Glutamatergic neuron (in vitro differentiated cells): ENCODE measurements at places on chromosomes 6 and 20. TPM values are rescaled to one million over a fixed set of nuclear protein-coding genes. Genes with fewer than 3 reads are reported as not detected.

Gene LTB
- total RNA-seq = not detected

DNA sequence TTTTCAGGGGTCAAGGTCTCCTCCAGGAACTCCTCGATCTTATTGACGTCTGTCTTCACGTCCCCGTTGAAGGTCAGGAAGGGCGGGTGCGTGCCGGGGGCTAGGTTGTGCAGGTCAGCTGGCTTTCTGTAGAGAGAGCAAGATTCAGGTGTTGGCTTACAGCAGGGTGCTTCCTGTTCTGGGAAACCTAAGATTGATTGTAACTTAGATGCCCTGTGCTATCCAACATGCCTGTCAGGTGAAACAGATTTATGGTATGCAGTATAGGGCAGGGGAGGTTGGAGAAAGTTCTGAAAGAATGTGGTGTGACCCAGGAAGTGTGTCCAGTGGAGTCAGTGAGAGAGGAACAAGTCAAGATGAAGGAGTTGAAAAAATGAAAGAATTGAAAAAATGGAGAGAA lies 66.4 kb downstream of the CLIC5 start:
- H3K27ac ChIP-seq = no peak overlapping the region
- H3K4me1 ChIP-seq = no peaks in the 10 kb centered on the region
- no peak for DNase-seq
- H3K27me3 ChIP-seq = no peaks in the 10 kb centered on the region
- H3K36me3 ChIP-seq = no peaks in the 10 kb centered on the region

Gene MUC21
- total RNA-seq = not detected

Gene TRIM26
- total RNA-seq = 58.5 TPM

DNA sequence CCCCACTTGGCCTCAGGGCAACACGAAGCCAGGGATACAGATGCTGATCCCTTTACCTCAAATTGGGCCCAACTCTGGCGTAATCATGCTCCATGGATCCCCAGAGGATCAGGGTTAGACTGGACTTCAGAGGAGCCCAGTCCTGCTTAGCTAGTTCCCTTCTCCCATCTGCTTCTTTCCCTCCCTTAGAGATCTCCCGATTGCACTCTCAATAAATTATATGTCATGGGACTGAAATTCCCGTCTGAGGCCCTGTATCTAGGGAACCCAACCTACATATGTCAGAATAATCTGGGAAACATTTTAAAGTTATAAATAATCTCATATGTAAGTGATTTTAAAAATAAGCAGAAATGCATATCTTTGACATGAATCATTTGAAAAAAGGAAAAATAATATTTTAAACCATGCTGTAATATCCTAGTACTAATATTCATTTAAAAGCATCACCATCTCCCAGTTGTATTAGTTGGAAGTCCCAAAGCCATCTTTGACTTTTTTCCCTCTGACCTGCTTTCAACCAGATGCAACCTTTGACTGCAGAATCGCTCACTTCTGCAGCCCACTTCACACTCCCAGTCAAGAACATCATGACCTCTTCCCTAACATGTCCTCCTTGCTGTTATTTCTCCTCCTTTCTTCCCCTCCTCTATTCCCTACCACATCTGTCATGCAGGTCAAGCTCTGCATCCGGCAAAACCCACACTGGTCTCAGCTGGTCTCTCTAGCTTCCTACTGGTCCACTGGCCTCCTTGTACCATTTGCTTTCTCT lies 393.6 kb downstream of the BTBD3 start:
- H3K4me3 ChIP-seq = no peak overlapping the region
- DNase-seq = no peak
- H3K27me3 ChIP-seq = no peaks in the 10 kb centered on the region
- no peak overlapping the region for H3K27ac ChIP-seq

DNA sequence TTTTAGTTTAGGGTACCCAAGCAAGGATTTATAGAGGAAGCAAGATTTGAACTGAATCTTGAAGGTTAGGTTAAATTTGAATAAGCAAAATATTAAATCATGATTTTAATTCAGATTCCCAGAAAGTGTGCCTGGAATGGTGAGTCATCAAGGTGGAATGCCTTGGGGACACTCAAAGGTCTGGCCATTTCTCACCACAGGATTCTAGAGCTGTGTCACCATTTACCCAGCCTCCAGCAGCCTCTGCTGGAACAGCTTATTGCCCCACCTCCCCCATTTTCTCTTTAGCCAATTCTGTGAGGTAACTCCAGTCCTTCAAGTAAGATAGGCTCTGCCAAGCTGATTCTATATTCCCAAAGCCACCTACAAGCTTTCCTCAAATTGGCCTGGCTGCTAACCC lies 181.4 kb downstream of the SIM1 start:
- no peaks in the 10 kb centered on the region for H3K27me3 ChIP-seq
- H3K27ac ChIP-seq = no peak overlapping the region
- H3K36me3 ChIP-seq = no peaks in the 10 kb centered on the region
- no peak for DNase-seq
- peaks cover 26% of the 10 kb centered on the region for H3K4me1 ChIP-seq

DNA sequence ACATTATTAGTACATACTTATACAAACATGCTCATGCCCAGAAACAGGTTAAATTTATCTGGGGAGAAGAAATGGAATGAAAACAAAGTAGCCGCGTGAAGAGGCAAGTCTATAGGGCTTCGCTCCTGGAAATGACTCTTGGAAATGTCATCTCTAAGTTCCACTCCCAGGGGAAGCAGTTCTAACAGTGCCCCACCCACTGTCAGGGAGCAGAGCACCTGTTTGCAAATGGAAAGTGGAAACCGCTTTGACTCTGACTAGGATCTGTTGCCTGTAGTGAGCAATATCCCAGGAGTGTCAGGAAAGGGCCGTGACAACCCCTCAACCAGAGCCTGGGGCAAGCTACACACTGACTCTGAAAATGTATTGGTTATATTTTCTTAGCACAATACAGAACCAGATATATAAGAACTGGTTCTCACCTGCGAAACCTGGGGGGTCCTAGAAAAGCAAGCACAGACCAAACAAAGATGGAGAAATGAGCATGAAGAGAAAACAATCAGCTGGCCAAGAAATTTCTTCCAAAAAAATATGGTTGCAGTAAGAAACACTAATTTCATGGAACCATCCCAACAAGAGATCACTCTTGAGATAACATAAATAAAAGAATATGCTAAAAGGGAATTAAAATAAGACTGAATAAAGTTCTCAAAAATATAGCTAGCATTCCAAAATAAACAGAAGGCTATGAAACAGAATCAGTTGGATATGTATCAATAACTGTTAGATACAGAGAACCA lies 47.5 kb upstream of the CRISP1 start:
- no peaks in the 10 kb centered on the region for H3K36me3 ChIP-seq
- H3K27me3 ChIP-seq = peaks cover 4% of the 10 kb centered on the region
- peak overlapping the region; percentile 87 for H3K27ac ChIP-seq
- H3K4me1 ChIP-seq = peaks cover 54% of the 10 kb centered on the region

DNA sequence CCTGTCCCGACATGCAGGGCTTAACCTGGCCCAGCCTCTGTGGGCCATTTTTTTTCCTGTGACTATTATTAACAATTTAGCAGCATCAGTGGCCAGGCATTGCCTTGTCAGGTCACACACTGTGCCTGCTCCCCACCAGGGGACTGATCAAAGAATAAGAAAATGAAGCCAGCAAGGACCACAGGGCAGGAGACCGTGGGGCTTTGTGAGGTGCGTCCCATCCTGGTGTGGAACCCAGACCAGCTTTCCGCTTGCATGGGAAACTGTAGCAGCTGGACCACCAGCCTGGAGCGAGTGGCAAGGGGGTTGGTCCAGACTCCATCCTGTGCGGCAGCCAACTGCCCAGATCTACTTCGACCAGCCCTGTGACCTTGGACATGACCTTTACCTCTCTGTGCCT lies 218.3 kb downstream of the ANKRD60 start:
- H3K27me3 ChIP-seq = peaks cover 5% of the 10 kb centered on the region
- H3K4me3 ChIP-seq = no peak overlapping the region
- DNase-seq = no peak

- DNase-seq = no peak
- H3K36me3 ChIP-seq = no peaks in the 10 kb centered on the region
- H3K27ac ChIP-seq = no peak overlapping the region
- H3K27me3 ChIP-seq = no peaks in the 10 kb centered on the region
- H3K4me1 ChIP-seq = no peaks in the 10 kb centered on the region
Measured at GRCh38 chr6:125224231-125224861, 70.8 kb downstream of the TPD52L1 start.

DNA sequence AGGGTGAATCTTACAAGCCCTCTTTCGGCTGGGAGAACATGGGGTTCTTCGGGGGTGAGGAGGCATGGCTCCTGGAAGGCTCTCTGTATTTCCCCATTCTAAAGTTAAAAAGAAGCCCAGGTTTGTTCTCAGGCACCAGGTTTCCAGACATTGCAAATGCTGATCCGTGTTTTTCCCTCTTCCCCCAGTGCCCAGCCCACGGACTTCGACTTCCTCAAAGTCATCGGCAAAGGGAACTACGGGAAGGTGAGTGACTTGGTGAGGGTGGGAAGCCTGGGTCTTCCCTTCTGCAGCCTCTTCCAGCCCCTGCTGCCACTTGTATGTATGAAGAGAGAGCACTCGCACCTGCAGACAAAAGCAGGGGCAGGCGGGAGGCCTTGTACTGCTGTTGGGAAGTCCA lies 8.7 kb downstream of the SGK2 start:
- no peak overlapping the region for H3K27ac ChIP-seq
- DNase-seq = no peak
- H3K4me1 ChIP-seq = peaks cover 4% of the 10 kb centered on the region
- H3K36me3 ChIP-seq = no peaks in the 10 kb centered on the region
- H3K27me3 ChIP-seq = peaks cover 9% of the 10 kb centered on the region

GRCh38 chr20:17542993-17543412 lies 11.8 kb upstream of the BFSP1 start:
- H3K27me3 ChIP-seq = no peaks in the 10 kb centered on the region
- H3K4me1 ChIP-seq = peaks cover 3% of the 10 kb centered on the region
- H3K36me3 ChIP-seq = no peaks in the 10 kb centered on the region
- no peak for DNase-seq
- no peak overlapping the region for H3K27ac ChIP-seq

GRCh38 chr6:134674562-134674961 lies 275.3 kb downstream of the ALDH8A1 start:
- H3K27me3 ChIP-seq = no peaks in the 10 kb centered on the region
- DNase-seq = no peak
- H3K36me3 ChIP-seq = no peaks in the 10 kb centered on the region
- H3K4me3 ChIP-seq = no peak overlapping the region
- no peaks in the 10 kb centered on the region for H3K4me1 ChIP-seq
- H3K27ac ChIP-seq = no peak overlapping the region

- no peaks in the 10 kb centered on the region for H3K4me1 ChIP-seq
- no peak overlapping the region for H3K4me3 ChIP-seq
- H3K27ac ChIP-seq = no peak overlapping the region
- peaks cover 1% of the 10 kb centered on the region for H3K27me3 ChIP-seq
- DNase-seq = no peak
Measured at GRCh38 chr6:33147807-33148666, 44.2 kb downstream of the COL11A2 start.

Gene LY6G6F
- total RNA-seq = not detected

DNA sequence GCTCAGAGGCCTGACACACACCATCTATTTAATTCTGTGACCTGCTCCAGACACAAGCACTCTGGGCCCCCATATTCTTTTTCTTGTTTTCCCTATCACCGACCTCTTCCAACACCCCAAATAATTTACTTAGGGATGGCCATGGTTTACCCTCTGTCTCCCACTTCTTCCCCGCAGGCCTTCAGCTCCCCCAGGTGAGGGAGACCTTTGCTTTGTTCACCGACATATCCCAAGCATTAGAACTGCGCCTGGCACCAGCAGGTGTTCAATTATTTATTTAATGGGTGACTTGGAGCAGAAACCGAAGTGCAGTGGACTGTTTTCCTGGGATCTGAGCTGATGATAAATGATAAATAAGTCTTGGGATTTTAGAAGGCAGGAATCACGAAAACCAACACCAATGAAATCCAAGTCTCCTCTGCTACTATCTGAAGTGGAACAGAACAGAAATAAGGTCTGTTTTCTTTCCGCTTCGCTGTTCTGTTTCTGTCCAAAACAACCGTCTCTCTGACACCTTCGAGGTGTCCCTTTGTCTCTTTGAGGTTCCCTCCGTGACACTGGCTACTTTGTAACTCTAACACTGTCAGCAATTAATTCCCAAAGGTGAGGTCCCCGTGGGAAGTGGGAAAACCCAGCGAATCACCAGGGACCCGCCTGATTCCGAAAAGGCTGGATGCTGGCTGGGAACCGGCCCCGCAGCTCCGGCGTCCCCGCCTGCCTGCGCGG lies 1.1 kb upstream of the RIN2 start:
- peak overlapping the region; percentile 97 for H3K27ac ChIP-seq
- DNase-seq = no peak
- peaks cover 9% of the 10 kb centered on the region for H3K27me3 ChIP-seq
- peak overlapping the region; percentile 91 for H3K4me3 ChIP-seq
- peaks cover 32% of the 10 kb centered on the region for H3K4me1 ChIP-seq

DNA sequence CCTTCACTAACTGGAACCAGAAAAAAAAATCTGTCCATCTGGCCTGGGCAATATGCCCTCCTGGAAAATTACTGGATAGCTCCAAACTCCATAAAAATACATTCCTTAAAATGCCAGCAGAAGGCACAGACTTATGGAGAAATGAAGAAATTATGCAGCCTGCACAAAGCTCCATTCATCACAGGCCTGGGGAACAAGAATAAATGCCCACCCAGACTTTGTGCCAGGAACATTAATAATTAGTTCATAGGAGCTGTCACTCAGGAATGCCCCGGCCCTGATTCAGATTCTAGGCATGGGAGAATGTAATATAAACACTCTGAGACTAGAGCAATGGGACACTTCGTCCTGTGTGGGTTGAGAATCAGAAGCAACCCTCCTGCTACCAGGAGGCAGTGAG lies 199.3 kb downstream of the OTOR start:
- H3K27ac ChIP-seq = no peak overlapping the region
- no peaks in the 10 kb centered on the region for H3K4me1 ChIP-seq
- no peaks in the 10 kb centered on the region for H3K36me3 ChIP-seq
- H3K4me3 ChIP-seq = no peak overlapping the region
- peaks cover 2% of the 10 kb centered on the region for H3K27me3 ChIP-seq

Gene PET117
- 13.7 TPM for total RNA-seq

DNA sequence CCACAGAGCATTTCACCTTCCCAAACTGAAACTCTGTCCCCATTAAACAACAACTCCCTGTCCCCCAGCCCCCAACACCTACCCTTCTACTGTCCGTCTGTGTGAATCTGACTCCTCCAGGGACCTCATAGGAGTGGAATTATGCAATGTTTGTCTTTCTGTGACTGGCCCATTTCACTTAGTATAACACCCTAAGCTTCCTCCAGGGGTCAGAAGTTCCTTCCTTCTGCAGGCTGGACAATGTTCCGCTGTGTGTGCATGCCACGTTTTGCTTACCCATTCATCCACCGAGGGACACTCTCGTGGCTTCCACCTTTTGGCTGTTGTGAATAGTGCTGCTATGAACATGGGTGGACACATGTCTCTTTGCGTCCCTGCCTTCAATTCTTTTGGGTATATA lies 37.6 kb upstream of the MPC1 start:
- H3K36me3 ChIP-seq = peaks cover 16% of the 10 kb centered on the region
- H3K4me3 ChIP-seq = no peak overlapping the region
- no peak for DNase-seq
- H3K27me3 ChIP-seq = peaks cover 9% of the 10 kb centered on the region

Gene NOL7
- total RNA-seq = 28.0 TPM
